ENCODE measurements at places on chromosomes 11 and 22.

DNA sequence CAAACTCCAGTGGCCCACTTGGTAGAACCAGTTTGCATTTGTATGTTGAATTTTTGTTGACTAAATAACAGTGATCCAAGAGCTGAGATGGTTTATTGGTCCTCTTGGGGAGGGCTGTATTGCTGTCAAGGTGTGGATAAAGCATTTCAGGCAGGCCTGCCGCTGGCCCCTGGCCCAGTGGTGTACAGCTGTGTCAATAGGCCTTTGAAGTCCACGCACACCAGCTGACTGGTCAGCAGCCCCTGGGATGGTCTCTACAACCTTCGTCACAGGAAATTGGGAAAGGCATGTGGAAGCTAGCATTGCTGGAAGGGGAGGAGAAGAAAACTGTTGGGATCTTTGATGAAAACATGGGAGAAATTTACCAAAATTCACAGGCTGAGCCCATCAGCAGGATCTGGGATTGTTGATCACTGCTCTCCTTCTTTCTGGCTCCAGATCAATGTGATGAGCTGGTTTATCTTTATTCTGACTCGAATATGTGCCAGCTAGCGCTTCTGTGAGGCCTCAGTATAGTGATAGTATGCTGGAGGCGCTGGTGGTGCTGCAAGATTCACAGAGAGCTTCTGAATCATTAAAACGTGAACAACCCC is 12.5 kb upstream of the E2F8 start:
- DNase-seq, result no peak

DNA sequence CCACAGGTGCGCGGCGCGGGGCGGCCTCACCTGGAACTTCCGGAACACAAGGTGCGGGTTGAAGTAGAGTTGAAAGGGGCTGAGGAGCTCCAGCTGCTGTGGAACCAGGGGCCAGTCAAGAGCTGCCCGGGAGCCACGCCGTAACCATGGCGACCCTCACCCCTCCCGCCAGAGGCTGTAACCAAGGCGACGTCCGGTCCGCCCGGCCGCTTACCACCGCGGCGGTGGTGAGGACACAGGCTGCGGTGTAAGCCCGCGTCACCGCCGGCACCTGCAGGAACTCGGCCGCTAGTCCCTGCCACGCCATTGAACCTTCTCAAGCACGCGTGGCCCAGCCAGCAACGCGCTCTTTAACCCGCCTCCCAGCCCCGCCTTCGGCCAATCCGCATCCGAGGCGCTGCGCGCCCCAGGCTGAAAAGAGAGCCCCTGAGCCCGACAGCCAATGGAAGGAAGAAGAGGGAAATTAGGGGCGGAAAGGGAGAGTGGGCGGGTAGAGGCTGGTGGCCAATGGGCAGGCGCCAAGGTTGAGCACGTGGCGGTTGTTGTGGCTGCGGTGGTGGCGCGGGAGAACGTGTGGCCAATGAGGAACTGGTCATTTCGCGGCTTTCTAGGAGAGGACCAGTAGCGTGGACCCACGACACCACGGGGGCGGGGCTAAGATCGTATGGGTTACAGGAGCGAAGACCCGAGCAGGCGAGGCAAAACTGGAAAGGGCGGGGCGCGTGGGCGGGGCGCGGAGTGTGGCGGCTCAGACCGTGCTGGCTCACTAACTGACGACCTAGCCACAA is at the start of gene DERL3:
TSS of gene DERL3 (minus strand) at position 326 of the 788 bp plus-strand sequence. CDS start at position 307, 19 bp downstream.
- DNase-seq, result peak; percentile 88

DNA sequence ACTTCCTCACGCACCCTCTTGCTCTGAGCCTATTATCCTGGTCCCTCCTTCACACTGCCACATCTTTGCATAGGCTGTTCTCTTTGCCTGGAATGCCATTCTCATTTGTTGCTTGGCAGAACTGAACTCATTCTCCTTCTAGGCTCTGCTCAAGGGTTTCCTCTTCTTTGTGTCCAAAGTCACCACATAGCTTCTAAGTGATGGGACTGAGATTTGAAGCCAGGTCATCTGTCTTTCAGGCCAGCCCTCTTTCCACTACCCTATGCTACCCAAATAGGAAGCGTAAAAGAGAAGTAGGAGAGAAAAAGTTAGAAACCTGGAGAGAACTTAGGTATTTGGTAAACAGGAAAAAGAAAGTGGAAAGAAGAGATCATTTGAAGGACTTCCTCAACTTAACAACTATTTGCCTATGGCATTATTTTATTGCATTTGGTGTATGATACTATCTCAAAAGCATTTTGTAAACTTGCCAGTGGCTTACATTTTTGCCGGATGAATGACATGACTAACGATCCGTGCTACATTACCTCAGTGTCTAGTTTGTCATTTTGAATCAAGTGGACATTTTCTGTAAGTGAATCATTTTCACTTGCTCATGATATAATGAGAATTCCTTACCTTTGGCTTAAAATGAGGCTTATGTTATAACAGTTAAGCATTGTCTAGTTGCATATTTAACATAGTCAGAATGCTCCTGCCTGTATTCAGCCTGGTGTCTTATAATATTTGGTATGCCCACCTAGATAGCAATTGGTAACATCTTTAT is 18.5 kb downstream of the NF2 start:
- DNase-seq, result no peak

DNA sequence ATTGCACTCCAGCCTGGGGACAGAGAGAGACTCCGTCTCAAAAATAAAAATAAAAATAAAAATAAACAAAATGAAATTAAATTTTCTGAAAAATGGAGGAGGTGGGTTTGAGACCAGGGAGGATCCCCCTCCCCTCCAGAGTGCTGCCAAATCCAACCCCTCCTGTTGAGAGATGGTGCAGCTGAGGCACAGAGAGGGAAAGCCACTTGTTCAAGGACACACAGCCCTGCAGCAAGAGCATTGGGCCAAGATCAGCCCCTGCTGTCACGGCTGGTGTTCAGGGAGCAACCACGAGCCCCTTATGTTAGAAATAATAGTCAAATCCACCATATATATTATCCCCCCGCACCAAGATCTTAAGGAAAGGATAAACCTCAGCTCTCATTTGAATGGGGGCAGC is 2.7 kb downstream of the MYO18B start:
- no peak for DNase-seq

GRCh38 chr22:27310966-27311697 is 490.4 kb downstream of the MN1 start:
- DNase-seq, result no peak

Data from activated gamma-delta T cell (primary cell).